ENCODE measurements at places on chromosomes 7 and 10.

- ATAC-seq: no peak
These were observed 12.5 kb downstream of the ASNS start for GRCh38 chr7:97859606-97860204.

DNA sequence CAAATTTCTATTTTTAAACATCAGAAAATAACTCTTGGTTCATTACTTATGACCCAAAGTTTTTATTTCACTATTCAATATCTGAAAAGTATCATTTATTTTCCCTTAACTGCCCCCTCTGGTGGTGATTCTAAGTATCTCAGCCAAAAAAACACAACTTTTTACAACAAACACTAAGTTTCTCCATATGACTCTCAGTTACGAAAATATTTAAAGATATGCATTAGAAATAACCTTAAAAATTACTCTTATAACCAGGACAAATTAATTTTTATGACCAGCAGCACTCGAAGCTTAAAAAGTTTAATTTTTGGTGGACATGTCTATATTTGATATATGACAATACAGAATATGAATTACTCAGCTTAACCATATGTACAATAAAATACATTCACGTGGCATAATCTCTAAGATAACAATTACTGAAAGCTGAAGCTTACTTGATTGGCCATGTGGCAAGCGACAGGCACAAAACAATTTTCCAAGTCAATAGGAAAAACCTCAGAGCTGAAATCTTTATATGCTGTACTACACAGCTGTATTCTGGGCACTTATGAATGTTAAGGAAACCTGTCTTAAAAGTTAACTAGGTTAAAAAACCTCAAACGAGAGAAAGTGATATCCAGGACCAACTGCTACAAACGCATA is 2.3 kb downstream of the HNRNPA2B1 start:
- ATAC-seq: no peak

GRCh38 chr7:151883857-151884256 is 6.9 kb upstream of the PRKAG2 start:
- ATAC-seq: no peak

DNA sequence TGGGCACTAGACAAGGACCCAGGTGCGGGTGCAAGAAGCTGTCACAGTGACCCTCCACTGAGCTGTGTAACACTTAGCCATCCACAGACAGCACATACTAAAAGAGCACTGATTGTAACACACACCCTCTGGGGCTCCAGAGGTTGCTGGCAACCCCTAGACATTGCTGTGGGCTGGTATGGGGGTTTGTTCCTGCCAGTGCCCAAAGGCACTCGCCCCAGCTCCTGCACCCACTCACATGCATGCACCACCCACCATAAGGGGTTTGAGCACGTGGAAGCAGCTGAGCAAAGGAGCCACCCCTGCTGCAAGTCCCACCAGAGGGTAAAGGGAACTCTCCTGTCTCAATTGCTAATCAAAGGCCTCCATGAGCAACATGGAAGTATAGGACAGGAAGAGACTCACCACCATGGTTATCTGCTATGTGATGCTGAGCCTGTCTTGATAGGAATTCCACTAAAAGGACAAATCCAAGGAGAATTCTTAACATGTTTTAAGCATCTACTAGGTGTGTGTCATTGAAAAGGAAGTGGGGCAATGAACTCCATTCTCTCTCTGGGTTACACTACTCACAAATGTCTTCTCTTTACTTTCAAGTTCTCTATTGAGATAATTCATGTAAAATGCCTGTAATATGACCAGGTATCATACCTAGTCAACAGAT is 103.1 kb downstream of the GFRA1 start:
- ATAC-seq: no peak

All from SK-N-SH treated with all-trans-retinoic acid at 6 μM for 48 hours (cell line).